ENCODE measurements at places on chromosomes 7 and 10.

DNA sequence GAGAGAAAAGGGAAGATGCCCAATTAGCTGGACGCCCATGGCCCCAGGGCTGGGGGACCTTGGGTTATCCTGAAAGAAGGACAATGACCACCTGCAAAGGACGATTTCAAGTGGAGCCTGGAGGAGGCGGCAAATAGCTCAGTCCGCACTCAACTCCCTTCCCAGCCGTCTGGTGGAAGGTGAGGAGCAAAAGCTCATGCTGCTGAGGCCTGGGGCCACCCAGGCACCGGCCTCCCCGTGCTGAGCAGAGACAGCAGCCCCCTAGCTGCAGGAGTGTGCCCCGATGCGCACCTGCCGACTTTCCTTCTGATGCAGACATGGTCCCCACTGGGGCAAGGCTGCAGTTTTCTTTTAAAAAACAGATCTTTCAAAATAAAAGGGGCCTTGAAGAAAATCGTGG lies 7.9 kb downstream of the FAM20C start:
- DNase-seq, result no peak

DNA sequence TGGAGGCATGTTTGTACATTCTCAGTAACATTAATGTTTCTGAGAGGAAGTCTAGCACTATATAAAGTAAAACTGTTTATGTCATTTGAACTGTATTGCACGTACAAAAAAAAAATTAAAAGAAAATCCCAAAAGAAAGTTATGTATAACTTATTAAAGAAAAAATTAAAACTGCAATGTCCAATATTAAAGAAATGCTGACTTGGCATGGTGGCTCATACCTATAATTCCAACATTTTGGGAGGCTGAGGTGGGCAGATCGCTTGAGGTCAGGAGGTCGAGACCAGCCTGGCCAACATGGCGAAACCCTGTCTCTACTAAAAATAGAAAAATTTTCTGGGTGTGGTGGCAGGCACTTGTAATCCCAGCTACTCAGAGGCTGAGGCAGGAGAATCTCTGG lies 178.7 kb upstream of the VIPR2 start:
- no peak for DNase-seq

- no peak for DNase-seq
Observed at GRCh38 chr7:25894902-25895791, 256.9 kb upstream of the NFE2L3 start.

GRCh38 chr7:28704706-28705105 lies 253.4 kb downstream of the TRIL start:
- DNase-seq, result no peak

- no peak for DNase-seq
Observed at GRCh38 chr10:92970301-92971070, 90.1 kb upstream of the CYP26C1 start.

DNA sequence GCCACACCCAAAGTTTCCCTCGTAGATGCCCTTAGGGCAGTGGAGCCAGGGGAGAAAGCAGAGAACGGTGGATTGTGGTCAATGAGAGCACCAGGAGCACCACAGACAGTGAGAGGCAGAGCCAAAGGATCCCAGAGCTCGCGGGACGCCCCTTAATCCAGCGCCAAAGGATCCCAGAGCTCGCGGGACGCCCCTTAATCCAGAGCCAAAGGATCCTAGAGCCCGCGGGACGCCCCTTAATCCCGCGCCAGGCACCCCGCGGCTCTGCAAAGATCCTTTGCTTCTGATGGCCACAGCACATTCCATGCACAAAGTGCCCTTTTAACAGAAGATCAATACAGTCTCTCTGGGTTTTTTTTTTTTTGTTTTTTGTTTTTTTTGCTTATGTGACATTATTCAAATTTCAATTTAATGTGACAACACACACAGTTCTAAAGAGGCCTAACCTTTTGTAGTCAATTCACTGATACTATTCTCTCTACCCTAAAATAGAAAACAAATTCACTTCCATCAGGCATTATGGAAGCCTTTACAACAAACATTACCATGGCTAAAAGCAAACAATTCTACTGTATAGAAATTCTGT lies 52.9 kb upstream of the NCAPG2 start:
- no peak for DNase-seq

DNA sequence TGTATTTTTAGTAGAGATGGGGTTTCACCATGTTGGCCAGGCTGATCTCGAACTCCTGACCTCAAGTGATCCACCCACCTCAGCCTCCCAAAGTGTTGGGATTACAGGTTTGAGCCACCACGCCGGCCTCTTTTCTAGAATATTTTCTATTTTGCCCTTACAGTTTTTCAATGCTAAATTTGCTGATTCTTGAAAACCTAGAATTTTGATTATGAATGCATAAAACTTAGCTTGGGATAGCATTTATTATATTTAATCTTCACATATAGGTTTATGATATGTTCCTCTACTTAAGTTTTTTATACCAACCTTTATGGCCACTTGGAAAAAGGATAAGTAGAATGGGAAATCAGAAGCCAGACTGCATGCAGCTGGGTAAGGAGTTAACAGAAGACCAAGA lies 2.1 kb downstream of the TMEM60 start:
- no peak for DNase-seq

DNA sequence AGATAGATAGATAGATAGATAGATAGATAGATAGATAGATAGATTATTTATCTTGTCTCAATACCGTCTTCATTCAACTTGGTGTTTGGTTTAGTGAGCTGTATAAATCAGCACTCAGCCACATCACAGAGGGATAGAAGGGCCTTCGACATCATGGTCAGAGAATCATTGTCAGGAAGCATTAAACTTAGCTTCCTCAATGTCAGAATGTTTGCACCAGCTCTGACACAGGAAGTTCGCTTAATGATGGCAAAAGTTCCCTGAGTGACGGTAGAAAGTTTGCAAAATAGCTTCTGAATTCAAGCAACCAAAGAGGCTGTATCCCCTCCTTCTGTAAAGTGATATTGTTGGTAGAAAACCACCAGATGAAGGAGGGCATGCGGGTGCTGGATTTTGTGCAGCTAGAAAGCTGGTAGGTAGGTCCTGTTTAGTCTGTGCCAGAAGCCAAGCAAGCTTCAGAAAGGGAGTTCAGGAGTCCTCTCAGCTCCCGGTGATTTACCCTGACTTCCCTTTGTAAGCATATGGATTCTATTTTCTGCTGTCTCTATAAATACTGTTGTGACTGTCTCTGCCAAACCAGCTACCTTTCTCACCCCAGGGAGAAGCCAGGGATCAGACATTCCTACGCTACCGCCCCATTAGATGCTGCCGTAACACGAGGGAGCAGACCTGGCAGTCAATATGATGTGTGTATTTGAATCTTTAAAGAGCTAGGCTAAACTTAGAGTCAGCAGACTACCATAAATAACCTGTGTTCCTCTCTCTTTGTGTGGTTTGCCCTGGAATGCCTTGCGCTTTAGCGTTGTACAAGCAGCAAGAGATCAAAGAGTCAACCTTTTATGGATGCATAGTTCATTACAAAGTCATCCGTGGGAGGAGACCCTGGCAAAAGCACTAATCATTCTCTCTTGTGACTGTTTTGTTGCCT lies 200.5 kb upstream of the KIAA1217 start:
- DNase-seq, result no peak

DNA sequence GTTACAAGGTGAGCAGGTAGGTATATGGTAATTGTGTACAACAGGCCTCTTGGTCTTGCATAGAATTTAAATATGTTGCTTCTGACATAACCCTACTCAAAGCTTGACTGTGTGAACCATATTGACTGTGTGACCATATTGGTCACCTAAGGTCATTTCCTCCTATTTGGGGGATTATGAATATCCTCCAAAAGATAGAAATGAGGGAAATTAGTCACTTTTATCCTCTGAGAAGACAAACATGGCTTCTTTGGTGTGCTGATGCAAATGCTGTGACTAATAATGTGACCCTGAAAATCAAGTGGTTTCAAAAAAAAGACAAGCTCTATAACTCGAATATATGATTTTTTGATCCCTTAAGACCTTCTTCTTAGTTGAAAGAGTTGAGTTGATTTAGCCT lies 27.9 kb downstream of the IFIT5 start:
- DNase-seq, result no peak

DNA sequence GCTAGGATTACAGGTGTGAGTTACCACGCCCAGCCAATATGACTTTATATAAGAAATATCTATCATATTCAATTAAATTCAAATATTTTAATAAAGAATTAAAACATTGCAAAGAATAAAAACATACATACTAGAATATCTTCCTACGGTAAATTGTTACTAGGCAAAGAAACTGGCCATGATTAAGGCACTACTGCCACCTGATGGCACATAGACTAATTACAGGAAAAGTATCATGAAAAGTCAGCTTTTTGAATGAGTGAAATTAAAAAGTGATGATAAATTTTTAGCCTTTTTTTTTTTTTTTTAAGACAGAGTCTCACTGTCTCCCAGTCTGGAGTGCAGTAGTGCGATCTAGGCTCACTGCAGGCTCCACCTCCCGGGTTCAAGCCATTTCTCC lies 30.9 kb downstream of the MRPS33 start:
- DNase-seq, result no peak

DNA sequence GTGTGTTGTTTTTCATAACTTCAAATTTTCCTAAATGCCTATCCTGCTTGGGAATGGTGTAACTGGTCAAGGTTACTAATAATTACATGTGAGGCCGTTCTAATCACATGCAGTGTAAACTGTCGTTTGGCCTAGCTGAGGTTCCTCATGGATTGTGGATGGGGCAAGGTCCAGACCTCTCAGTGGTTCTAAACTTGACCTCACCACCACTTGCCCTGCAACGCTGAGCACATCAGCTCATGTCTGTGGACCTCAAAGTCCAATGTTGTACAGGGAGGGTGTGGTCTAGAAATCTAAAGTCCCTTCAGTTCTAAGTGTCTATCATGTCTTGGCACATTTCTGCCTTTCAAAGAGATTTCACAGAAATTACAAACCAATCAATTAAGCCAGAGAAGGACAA lies 15.6 kb downstream of the RBP3 start:
- DNase-seq, result no peak

- no peak for DNase-seq
Observed at GRCh38 chr10:114748241-114748640, 73.3 kb upstream of the FHIP2A start.

GRCh38 chr7:142739923-142740492 lies 9.3 kb upstream of the PRSS1 start:
- DNase-seq, result no peak

GRCh38 chr7:113285411-113285810 lies 167.1 kb upstream of the SMIM30 start:
- no peak for DNase-seq

DNA sequence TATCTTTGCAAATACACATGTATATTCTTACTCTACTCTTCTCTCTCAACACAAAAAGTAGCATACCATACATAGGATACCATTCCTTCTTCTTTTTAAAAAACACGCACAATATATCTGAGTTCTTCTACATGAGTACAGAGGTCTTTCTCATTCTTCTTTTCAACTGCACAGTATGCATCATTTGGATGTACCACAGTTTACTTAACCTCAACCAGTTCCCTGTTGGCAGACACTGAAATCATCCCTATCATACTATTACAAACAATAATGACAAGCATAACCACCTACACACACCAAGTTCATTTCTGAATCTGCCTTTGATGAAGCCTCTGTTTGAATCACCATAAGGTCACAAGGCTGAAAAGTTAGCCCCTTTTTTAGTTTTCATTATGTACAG lies 25.7 kb upstream of the GGCT start:
- no peak for DNase-seq

DNA sequence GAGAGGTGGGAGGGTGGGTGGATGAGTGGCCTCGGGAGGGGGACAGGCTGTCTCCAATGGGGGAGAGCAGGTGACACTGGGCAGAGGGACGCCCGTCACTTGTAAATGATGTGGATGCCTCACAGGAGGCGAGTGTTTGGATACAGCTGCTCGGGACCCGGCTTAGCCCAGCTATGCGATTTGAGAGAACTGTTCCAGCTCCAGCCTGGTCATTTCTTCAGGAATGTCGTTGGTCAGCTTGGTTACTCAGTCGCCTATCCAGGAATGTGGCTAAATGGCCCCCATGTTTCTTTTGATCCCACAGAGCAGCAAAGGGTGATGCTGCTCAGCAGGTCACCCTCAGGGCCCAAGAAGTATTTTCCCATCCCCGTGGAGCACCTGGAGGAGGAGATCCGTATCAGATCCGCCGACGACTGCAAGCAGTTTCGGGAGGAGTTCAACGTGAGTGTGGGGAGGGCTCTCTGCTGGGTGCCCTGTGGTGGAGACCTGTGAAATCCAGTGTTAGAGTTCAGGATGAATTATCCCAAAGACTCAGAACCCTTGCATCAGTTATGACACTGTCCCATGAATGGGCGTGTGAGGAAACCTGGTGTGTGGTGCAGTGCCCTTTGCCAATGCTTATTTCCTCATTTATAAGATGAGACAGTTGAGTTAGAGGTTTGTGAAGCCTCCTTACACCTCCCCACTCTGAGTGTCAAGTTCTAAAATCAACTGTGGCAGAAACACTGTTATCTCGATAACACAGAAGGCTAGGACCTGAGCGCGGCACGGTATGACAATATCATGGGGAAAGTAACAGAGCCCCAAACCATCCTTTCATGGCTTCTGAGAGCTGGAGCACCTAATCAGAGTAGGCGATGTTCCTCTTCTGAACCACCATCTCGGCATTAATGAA lies 76.8 kb downstream of the MKI67 start:
- DNase-seq, result no peak

DNA sequence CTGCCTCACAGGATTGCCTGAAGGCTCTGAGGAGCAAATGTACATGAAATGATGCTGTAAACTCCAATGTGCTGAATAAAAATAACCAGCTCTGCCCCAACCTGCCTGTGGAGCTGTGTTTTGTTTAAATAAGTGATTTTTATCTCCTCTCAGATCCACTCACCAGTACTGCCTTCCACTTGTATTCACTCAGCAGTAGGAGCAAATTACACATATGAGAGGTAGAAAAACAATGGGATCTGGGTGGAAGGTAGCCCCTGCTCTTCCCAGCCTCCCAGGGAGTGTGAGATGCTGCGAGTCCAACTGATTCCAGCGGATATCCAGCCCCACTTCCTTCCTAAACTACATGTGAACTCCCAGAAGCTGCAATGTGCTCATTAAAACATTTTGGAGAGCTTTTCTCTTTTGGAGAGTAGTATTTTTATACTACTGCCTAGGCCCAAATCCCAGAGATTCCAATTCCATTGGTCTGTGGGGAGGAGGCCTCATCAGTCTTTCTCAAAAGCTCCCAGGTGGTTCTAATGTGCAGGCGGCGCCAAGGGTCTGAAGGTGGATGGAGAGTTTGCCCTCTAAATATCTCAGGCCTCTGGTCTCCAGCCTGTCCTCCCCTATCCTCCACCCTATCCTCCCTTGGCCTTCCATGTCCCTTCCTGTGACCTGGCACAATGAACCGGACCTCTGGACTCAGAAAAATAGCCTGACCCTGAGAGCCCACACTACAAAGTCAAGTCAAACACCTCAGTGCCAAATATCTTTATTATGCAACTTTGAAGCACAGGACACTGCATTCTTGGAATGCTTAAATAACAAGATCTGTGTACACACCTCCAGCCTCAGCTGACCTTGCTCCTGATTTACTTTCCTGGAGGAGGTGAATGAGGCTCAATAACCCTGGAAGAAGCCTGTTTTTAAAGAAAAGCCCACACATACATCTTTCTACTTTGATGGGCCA lies 46.2 kb downstream of the CPVL start:
- no peak for DNase-seq

DNA sequence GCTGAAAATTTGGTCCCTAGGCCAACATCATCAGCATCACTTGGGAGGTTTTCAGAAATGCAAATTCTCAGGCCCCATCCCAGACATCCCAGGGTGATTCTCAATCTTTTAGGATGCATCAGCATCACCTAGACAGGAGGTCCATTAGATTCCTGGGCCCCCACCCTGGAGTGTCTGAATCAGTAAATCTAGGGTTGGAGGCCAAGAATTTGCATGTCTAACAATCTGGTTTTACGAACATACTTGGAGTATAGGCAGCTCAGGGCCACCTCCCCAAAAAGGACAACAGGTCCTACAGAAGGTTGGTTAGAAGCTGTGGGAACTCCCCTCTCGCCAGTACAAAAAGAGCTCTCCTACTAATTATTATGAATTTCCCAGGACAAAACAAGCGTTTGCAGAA lies 15.5 kb downstream of the ZC3HAV1 start:
- DNase-seq, result no peak

All from NCI-H1092 treated with DMSO at 0.1 percent for 48 hours (cell line).